ENCODE measurements at places on chromosomes 11 and 22.

GRCh38 chr11:3224401-3225057 lies 5.9 kb upstream of the MRGPRG start:
- DNase-seq = no peak

DNA sequence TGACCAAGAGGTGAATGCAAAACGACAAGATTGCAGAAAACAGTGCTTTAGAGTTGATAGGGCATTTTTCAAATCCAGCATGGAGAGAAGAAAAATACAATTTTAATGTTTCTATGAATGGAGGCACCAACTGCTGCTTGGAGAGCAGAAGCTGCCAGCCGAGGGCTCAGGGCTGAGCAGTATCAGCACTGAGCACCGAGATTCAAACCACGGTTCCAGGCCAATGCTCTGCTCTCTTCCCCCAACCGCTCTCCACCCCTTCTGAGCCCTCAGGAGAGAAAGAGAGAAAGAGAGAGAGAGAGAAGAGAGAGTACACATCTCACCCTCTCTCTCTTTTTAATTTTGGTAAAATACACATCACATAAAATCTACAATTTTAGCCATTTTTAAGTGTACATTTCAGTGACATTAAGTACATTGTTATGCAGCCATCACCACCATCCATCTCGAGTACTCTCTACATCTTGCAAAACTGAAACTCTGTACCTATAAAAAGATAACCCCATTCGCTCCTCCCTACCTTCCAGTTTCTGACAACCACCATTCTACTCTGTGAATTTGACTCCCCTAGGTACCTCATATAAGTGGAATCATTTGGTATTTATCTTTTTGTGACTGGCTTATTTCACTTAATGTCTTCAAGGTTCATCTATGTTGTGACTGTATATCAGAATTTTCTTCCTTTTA lies 333.3 kb downstream of the MIAT start:
- DNase-seq = no peak

DNA sequence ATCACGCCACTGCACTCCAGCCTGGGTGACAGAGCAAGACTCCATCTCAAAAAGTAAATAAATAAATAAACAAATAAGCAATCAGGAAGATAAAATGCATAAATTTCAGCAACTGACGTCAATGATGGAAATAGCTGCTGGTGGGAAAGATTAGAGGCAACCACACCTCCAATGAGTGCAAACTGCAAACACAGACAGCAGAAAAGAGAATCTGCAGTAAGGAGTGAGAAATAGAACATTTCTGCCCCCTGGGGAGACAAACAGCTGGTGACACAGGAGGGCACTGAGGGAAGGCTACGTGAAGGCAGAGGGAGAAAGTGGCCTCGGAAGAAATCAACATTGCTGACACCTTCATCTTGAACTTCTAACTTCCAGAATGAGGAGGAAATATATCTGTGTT lies 6.5 kb downstream of the PI4KA start:
- no peak for DNase-seq

DNA sequence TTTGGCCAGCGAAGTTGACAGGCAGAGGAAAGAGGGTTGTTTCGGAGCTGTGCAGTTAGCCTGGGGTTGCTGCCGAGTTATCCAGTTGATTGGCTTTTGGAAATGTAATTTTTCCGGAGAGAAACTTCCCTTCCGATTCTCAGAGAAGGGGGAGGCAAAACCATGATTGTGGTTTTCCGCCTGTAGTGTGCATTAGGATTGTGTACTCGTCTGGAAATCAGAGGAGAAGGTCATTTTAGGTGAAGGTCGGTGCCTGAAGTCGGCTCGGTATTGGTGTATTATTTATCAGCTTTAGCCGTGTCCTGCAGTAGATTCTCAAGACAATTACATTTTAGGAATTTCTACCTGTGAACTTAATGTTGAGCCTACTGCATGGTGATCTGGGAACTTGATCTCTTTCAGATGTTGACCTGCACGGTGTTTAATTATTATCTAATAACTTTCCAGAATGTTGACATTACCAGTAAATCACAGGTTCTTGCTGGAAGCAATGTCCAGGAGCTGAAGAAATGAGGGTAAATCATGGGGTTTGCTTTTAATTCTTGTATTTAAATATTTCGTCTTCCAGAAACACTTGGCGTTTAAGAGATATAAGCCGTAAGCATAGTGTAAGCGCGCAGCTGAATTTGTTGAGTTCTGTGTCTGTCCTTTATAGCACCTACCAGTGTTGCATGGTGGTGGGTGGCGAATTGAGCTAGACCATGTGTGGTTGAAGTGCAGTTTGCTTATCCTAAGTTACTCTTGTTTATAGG lies 1.3 kb downstream of the ARHGEF12 start:
- peak; percentile 66 for DNase-seq

DNA sequence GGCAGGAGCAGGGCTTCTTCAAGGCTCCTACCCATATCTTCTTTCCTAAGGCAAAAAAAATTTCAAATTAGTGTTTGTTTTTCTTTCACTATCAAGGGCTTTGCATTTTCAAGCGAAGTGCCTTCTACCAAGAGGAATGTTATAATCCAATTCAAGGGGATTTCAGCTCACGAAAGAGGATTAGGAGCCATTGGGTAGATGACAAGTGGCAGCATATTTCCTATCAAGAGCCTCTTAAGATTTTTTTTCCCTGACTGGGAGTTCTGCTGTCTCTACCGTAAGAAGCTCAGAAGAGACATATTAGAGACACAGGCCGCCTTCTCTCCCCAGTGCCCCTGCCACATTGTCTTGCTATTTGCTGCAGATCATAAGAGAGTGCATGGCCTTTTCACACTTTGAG lies 55.9 kb upstream of the BMAL1 start:
- DNase-seq = no peak

DNA sequence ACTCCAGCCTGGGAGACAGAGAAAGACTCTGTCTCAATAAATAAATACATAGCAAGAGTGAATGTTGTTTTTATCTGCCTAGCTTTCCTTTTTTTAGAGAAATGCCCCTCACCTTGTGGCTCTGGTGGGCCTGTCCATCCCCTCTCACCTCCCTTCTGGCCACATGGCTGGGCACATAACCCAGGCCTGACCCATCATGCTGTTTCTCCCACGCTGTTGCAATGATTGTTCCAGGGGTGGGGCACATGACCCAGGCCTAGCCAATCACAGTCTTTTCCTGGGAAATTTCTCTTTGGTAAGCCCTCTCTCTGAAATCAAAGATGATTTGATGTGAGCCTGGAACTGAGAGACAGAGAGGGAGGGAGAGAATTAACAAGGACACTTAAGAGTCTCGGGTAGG lies 5.5 kb upstream of the CYTH4 start:
- DNase-seq = no peak

- peak; percentile 54 for DNase-seq
These were observed 9.8 kb downstream of the TRAF6 start for GRCh38 chr11:36500315-36500721.
